ENCODE measurements at places on chromosomes 16 and 17.

- no peak for DNase-seq
Observed at GRCh38 chr17:37118366-37119137, 169.8 kb downstream of the AATF start.

DNA sequence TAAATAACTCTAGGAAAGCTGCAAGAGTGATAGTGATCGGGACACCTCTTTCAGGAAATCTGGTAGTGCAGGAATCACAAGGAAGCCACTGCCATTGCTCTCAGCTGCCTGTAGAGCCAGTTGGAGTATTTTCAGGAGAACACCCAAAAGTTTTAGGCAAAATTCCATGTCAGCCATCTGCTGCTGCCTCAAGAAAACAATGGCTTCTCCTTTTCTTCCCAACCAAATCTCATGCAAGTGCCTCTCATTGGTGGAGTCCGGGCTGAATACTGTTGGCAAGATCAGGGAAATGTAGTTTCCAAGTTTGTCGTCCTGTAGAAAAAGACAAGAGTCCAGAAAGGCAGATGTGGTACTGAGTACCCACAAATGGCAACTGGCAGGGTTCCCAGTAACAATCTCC is 54.9 kb upstream of the TANC2 start:
- DNase-seq = no peak

DNA sequence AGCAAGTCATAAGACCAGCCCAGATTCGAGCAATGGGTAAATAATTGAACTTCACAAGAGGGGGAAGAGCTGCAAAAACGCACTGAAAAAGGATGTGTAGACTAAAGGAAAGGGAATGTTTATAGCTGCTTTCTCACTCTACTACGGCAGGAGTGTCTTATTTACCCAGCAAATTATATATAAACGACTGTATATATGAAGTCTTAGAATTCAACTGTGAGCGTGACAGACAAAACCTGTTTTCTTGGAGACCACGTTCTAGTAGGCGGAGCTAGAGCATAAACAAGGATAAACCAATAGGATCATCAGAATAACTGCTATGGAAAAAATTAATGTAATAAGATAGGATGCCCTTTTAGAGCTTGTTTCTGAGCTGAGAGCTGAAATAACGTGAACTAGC is 394.6 kb upstream of the MON1B start:
- DNase-seq = no peak

GRCh38 chr17:73616873-73617404 is 27.3 kb downstream of the SDK2 start:
- DNase-seq = no peak

DNA sequence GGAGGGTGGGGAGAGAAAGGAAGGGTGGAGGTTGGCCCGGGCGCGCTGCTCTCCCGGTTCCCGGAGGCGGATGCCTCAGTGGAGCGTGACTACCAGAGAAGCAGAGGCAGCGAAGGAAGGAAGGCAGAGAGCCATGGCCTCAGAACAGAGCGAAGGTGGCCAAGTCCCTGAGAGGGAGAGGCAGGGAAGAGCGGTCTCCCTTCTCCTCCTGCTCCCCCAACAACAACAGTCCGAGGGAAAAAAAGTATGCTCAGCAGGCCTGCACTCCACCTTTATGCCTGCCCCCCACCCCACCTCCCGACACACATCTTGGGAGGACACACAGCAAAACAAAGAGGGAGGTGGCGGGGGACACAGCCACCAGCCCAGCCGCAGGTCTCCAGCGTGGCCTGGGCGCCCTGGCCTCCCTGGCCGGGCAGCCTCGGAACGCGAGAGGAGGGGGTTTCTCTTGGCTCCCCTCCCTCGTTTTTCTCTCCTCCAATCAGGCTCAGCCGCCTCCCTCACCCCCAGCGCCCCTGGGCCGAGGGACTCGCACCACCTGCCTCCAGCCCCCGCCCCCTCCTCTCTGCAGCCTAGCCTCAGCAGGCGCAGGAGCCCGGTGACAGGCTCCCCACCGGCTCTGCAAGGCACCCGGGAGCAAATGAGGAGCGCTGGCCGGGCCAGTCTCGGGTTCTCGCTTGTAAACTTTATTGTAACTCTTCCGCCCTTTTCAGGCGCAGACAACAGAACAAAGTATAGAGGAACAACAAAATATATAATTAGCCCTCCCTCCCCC is 1.1 kb upstream of the HOXB7 start:
- DNase-seq = no peak

DNA sequence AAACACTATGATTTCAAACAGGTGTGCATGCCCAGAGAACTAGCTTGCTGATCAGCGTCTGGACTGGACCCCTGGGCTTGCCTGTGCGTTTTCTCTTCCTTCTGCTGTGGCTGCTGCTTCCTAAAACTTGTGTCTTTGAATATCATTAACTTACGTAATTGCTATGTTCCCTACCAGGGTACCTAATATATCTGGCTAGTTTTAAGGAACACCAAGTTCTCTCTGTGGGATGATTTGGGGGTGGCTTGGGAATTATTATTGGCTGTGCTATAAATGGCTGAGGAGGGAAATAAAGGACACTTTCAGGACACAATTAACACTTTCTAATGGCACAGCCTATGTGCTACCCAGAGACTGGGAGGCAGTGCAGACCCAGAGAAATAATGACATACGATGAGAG is 606.0 kb upstream of the RBFOX1 start:
- DNase-seq = no peak

- no peak for DNase-seq
Observed at GRCh38 chr17:62791767-62792446, 16.2 kb downstream of the MARCHF10 start.

DNA sequence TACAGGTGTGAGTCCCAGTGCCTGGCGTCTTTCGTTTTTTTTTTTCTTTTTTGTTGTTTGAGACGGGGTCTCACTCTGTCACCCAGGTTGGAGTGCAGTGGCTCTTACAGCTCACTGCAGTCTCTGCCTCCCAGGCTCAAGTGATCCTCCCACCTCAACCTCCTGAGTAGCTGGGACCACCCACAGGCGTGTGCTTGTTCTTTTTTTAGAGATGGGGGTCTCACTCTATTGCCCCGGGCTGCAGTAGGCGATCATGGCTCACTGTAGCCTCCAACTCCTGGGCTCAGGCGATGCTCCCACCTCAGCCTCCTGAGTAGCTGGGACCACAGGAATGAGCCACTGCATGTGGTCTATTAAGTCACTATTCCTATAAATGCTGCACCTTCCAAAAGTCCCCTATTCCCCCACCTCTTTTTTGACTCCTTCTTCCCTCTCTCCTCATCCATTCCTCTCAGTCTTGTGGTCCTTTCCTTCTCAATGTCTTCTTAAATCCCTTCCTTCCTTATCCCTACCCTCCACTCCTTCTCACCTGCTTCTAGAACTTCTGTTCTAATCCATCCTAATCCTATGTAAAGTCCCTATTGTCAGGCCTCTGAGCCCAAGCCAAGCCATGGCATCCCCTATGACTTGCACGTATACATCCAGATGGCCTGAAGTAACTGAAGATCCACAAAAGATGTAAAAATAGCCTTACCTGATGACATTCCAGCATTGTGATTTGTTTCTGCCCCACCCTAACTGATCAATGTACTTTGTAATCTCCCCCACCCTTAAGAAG is 9.2 kb downstream of the GGA3 start:
- DNase-seq = no peak

- DNase-seq = no peak
Observed at GRCh38 chr17:49795372-49795771, 6.9 kb downstream of the KAT7 start.

GRCh38 chr16:2824626-2825025 is 5.5 kb upstream of the ZG16B start:
- no peak for DNase-seq

GRCh38 chr16:1199347-1200013 is 25.6 kb downstream of the TPSG1 start:
- DNase-seq = no peak

DNA sequence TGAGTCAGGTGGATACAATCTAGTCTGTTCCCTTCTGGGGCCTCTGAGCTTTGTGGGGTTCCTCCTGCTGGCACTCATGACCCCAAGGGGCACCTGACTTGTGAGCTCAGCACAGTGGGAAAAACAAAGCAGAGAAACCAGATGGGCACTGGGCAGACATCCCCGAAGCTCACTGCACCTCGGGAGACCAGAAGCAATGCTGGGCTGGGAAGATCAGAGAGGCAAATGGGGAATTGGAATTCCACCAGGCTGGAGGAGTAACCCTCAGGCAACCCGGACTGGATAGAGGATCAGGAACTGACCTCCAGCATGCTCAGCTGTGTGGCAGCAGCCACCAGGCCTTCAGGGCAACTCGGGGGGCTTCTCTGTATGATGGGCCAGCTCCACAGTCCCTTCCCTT is 50.3 kb downstream of the ABCC12 start:
- DNase-seq = no peak

- DNase-seq = no peak
Observed at GRCh38 chr17:15510361-15510760, 42.9 kb upstream of the CDRT4 start.

DNA sequence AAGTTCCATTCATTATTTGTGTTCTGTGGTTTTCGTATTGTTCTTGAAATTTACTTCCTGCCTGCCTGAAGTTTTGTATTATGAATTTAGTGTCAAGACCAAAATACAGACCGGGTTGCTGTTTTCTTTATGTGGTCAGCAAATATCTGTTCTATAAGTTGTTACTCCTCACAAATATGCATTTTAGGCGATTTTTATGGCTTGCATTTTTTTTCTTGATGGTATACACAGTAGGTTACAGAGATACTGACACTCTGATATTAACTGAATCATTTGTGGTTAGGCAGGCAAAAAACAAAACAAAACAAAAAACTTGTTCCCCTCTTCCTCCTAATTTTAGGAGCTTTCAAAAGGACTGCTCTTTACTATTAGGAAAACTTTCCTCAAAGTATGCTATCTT is 52.6 kb downstream of the BCAS3 start:
- no peak for DNase-seq

- DNase-seq = no peak
Observed at GRCh38 chr16:57756424-57757325, 21.1 kb downstream of the KATNB1 start.

- no peak for DNase-seq
Observed at GRCh38 chr16:20372701-20373100, 20.2 kb upstream of the UMOD start.

DNA sequence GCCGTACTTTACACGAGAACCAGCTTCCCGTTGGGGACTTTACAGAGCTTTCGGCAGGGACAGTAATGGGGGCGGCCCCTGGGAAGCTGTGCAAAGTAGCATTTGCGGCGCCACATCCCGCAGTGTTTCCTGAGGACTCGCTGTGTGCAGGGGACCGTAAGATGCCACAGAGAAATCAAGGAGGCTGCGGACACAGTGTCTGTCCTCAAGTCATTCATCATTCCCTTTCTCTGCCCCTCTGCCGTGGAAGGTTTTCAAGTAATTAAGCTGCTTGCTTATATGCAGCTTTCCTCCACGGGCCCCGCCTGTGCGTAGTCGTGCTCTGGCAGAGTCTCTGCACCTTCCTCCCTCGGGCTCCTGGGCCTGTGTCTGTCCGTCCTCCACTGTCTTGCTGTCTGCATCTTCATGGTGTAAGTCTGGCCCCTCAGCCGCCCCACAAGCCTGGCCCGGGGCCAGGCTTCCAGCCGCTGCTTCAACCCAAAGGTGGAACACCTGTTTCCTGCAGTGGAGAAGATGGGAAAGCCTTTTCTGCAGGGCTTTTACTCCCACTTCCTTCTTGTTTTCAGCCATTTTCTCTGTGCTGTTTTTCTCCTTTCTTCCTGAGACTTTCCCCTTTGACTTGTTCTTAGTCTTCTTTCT is 216.9 kb upstream of the CHMP6 start:
- DNase-seq = no peak

GRCh38 chr17:42107597-42108576 is 4.6 kb downstream of the DHX58 start:
- no peak for DNase-seq
